ENCODE measurements at places on chromosomes 11 and 22. TPM values are rescaled to one million over a fixed set of nuclear protein-coding genes. Genes with fewer than 3 reads are reported as not detected.

- no peak for DNase-seq
Observed at GRCh38 chr11:12909879-12910278, 99.2 kb upstream of the RASSF10 start.

DNA sequence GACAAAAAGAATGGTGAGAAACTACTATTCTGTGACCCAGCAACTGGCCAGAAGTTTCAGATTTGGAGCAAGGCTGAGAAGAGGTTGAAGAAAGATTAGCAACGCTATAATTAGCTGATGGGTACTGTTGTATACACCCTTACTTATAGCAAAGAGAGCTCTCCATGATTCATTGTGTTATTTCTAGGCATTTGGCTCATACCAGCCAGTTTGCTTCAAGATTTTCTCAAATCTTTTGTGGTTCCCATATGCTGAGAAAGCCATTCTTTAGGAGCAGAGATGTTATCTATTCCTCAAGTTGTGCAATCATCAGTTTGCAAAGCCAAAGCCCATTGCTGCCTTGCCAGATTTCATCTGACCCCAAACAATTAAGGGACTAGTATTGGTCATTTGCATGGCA is 179.4 kb downstream of the ETS1 start:
- DNase-seq = no peak

- no peak for DNase-seq
Observed at GRCh38 chr22:45503816-45504372, 1.2 kb downstream of the FBLN1 start.

DNA sequence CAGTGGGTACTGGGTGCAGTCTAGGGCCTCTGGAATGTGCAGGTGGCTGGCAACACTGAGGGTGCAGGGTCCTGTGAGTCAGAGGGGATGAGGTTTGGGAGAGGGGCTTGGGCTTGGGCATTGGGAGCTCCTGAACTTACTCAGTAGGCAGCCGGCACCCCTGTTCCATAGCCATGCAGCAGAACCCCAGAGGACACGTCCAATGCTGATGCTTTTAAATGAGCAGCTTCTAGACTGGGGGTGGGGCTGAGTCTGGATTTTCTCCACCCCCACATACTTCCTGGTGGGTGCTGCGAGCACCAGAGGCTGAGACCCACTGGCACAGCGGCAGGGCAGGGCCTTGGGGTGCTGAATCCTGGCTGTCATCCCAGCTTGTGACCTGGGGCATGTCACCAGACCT is 71.4 kb downstream of the ARHGAP8 start:
- DNase-seq = no peak

- DNase-seq = no peak
Observed at GRCh38 chr11:121523581-121524232, 70.9 kb upstream of the SORL1-AS1 start.

- peak; percentile 81 for DNase-seq
Observed at GRCh38 chr11:126194121-126194543, 17.3 kb downstream of the RPUSD4 start.

- no peak for DNase-seq
Observed at GRCh38 chr11:133598906-133599305, 66.6 kb upstream of the OPCML start.

DNA sequence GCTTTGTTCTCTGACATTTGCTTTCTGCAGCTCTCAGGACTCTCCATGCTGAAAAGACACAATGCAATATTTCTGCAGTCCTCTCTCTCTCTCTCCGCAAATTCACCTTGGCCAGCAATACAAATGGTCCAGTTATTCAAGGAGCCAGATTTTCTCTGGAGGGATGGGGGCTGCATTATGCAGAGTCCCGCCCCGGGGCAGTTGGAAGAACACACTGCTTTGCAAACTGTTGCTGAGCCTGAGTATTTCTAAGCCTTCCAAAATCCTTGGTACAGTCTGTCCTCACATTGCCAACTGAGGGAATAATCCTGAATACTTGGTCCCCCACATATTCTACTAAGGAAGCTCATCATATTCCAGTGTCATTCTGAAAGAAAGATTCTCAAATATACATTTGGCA is 94.3 kb upstream of the ZC3H12C start:
- DNase-seq = no peak

DNA sequence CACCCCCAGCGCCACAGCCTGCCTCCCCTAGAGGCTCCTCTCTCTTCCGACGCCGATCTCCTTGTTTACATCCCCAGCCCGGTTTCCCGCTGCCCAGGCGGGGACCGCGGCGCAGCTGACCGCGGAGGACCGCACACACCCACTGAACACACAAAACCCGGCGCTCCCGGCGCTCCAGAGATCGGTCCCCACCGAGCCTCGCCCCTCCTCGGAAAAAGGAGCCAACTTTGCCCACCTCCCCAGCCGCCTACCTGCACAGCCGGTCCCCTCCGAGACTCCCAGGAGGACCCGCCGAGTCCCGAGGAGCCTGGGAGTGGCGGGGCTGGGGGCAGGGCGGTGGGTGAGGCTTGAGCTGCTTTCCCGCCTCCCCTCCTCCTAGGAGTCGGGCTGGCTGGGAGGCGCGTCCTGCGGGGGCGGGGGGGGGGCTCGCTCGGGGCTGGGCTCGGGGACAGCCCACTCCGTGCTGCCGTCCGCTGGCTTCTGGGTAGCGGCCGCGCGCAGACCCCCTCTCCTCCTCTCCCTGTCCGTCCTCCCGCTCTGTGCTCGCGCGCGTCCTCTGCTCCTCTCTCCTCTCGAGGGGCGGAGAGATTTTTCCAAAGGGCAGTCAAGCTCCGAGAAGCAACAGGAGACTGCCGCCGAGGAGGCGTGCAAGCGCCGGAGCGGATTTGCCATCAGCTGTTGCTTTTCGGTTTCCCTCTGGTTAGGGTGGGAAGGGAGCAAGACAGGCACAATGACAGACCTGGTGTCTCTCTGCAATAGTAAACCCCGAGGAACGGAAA is at the start of gene FXYD6:
Gene FXYD6 (minus strand): TSS at position 318 of the 779 bp plus-strand sequence. CDS start 33,882 bp downstream, outside the sequence.
- no peak for DNase-seq

- no peak for DNase-seq
Observed at GRCh38 chr22:49036513-49036912, 791.2 kb downstream of the BRD1 start.

DNA sequence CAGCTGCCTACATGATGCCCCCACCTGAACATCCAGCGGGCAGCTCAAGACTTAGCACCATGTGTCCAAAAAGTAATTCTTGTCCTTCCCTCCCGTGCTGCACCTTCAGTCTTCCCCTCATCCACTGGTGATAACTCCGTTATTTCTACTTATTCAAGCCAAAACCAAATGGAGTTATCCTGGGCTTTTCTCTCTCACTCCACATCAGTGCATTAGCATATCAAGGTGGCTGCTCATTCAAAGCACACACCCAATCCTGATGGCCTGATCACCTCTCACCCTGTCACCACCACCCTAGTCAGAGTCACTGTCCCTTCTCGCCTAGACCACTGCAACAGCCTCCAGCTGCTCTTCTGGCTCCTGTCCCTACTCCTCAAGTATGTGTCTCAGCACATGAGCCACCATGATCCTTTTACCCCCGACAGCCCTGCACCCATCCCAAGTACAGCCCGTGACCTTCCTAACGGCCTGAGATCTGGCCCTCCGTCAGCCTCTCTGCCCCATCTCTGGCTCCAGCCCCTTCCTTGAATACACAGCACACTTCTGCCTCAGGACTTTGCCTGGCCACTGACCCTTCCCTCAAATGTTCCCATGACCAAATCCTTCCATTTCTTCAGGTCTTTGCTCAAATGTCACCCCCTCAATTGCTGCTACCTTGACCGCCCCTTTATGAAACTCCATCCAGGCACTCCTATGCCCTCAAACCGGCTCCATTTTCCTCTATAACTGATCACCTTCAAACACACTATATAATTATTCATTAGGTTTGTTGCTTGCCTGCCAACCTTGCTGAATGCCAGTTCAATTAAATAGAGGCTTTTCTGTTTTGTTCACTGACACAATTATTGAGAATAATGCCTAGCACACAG is 19.7 kb upstream of the SLC25A1 start:
- DNase-seq = no peak

DNA sequence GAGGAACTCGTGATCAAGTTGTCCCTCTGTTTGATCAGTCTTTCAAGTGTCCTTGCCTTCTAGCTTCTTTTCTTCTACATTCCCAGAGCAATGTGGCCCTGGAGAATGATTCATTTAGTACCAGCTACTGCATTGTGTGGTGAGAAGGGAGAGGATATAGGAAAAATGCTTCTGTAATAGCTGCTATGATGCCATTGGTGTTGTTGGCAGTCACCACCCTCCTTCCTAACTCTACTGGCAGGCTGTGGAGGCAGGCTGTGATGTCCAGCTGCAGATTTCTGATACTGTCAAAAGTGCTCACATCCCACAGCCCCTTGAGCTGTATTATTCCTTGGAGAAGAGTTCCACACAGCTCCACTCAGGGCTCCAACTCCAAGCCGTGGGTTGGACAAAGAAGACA is 52.8 kb downstream of the ENDOD1 start:
- DNase-seq = no peak

GRCh38 chr11:72146625-72147024 is 11.1 kb downstream of the FOLR3 start:
- DNase-seq = no peak

- DNase-seq = peak; percentile 5
Observed at GRCh38 chr22:46569055-46569847, 31.8 kb upstream of the CELSR1 start.

- no peak for DNase-seq
Observed at GRCh38 chr22:29994027-29994715, 86.1 kb upstream of the HORMAD2 start.

- no peak for DNase-seq
Observed at GRCh38 chr22:37095113-37095512, 14.4 kb downstream of the TMPRSS6 start.

DNA sequence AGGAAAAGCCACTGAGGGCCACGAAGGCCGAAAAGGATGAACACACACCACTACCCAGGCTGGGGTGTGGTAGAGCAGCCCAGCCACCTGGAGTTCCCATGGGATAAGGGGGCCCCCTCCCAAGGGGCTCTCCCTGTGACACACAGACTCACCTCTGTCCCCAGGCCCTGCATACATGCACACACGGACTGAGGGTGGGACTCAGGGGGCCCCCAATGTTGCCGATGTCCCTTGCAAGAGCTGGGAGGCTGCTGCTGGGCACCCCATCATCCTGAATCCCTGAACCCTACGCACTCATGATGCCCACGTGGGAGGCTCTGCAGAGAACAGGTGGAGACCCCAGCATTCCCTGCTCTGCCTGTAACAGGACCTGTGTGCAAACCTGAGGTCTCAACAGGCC is 14.5 kb downstream of the SHANK2 start:
- no peak for DNase-seq

- no peak for DNase-seq
Observed at GRCh38 chr22:46504584-46504983, 32.8 kb downstream of the CELSR1 start.

GRCh38 chr22:41387341-41387740 is 5.6 kb downstream of the TEF start:
- no peak for DNase-seq

DNA sequence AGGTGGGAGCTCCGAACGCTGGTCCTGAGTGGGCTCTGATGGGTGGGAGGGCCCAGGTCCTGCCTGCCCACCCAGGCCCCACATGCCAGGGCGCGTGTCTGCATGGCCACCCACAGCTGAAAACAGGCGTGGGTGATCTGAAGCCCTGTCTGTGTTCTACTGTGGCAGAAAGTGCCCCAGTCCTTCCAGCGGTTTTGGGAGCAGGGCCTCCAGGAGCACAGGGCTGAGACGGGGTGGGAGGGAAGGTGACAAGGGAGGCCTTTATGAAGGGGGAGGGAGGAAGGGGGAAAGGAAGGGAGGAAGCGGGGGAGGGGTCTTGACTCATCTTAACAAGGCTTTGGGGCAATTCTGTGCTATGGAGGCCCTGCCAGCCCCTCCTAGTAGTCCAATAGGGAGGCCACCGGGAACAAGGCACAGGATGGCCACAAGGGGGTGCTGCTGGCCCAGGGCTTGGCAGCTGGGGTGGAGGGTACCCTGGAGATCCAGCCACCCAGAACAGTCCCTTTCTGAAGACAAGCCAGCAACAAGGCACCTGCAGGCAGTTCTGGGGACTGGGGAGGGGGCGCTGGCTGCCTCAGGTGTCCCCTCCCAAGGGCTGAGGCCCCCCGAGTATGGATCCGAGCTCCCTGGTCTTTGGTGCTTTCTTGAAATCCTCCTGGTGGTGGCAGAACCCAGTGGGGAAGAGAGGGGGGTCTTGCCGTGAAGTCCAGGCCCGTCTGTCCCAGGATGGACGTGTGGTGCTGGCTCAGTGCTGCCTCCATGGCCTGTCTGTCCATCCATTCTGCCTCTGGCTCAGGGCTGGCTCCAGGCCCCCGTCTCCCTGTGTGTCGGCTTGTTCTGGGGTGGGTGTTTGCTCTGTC is 6.3 kb upstream of the FADS3 start:
- peak; percentile 79 for DNase-seq

- DNase-seq = no peak
Observed at GRCh38 chr22:26555478-26555877, 34.5 kb downstream of the TPST2 start.

- DNase-seq = peak; percentile 94
Observed at GRCh38 chr22:38467904-38468442, at the start of gene KDELR3. KDELR3 (plus strand) TSS chr22:38468096; CDS start chr22:38468234, 138 bp downstream.

DNA sequence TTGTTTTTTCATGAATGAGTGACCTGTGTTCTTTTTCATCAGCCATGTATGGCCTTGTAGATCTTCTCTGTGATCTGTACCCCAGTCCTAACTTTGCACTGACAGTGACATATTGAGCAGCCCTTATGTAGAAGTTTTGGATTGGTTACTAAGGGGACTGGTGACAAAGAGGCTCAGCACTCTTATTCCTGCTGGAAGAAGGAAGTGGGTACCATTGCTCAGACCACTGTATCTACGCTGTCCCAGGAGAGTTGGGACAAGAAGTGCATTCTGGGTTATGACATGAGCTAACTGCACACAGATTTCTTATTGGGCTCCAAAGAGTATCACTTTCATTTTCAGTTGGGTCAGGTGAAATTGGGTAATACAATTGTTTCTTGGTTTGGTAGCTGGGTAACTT is 107.8 kb upstream of the RASSF10 start:
- DNase-seq = no peak

DNA sequence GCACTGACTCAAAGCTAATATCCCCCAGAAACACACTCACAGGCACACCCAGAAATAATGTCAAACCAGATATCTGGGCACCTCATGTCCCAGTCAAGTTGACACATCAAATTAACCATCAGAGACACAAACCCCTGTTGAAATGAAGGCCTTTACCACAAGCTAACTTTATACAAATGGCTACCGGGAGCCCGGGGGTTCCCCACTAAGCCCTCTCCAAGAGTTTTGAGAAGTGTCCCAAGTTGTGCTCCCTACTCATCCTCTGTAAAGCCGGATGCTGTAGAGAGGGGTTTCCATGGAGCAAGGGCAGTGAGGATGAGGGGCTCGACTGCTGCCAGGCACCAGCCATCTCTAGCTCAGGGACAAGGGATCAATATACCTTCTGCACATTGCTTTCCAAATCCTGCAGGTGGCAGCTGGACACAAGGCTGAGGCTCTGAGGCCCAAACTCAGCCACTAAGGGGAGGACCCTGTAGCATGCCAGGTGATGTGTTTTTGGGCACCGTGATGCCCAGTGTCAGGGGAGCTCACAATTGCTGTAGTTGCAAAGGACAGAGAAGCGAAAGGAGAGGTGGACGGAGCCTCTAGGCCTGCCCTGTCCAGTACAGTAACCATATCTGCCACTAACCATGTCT is 145.7 kb downstream of the TTC17 start:
- DNase-seq = peak; percentile 54

The PKP3 gene
- 141 TPM for total RNA-seq

The FIBP gene
- total RNA-seq = 74.3 TPM

The VWCE gene
- 1.6 TPM for total RNA-seq

The INPP5J gene
- 11.1 TPM for total RNA-seq

The PRR33 gene
- not detected for total RNA-seq

The TAF1D gene
- total RNA-seq = 435 TPM

The NFAM1 gene
- 18.1 TPM for total RNA-seq

The PKDREJ gene
- not detected for total RNA-seq

The CBLIF gene
- 1,608 TPM for total RNA-seq

Measured in stomach (tissue), 19 donors.